ENCODE measurements at places on chromosomes 4 and X. TPM values are rescaled to one million over a fixed set of nuclear protein-coding genes. Genes with fewer than 3 reads are reported as not detected.

The SULT1B1 gene
- total RNA-seq, result 0.07 TPM

The PSAPL1 gene
- total RNA-seq, result not detected

- no peak for DNase-seq
Measured at GRCh38 chrX:15274946-15275345, 5.1 kb upstream of the ASB9 start.

DNA sequence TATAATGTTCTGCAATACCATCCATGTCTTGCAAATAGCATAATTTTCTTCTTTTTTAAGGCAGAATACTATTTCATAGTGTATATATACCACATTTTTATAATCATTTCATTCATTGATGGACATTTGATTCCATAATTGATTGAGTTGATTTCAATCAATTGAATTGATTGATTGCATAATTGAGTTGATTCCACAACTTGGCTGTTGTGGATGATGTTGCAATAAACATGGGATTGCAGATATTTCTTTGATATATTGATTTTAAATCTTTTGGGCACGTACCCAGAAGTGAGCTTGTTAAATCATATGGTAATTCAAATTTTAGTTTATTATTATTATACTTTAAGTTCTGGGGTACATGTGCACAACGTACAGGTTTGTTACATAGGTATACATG is 232.8 kb downstream of the GALNTL6 start:
- DNase-seq, result no peak

DNA sequence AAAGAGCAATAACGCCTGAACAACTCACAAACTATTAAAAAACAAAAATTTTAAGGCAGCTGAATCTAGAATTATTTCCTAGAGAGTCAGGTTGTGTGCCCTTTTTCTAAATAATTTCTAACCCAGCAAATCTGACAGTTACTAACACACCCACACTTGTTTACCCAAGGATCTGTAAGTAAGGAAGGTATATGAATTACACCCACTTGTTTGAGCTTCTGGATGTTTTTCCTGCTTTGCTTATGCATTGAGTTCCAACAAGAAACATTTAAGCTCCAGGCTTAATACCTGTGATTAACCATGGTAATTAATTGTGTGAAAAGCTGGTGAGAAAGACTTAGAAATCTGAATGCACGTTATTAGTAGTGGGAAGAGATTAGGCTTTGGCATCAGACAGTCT is 1.5 kb downstream of the NIPAL1 start:
- no peak for DNase-seq

- DNase-seq, result no peak
Measured at GRCh38 chrX:34619920-34620319, 37.2 kb downstream of the TMEM47 start.

GRCh38 chrX:68719181-68719903 is 71.9 kb downstream of the STARD8 start:
- no peak for DNase-seq

- DNase-seq, result peak; percentile 57
Measured at GRCh38 chr4:88659055-88659889, 38.4 kb downstream of the NAP1L5 start.

DNA sequence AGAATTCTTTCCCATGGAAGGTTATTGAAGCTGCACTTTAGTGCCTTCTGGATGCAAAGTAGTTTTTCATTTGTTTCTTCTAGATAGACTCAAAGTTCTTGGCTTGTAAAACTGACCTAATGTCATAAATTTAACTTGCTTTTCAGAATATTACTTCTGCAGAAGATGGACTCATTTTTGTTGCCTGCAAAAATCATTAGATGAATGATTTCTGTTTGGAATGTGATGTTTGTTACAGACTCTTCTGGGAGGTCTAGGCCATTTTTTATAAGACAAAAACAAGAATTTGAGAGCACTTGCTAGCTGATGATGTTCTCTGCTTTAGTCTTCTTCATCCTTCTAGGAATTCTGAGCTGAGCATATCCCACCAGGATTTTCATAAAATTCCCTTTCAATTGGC is 308.6 kb upstream of the GIMD1 start:
- DNase-seq, result no peak

- DNase-seq, result no peak
Measured at GRCh38 chr4:4274226-4274625, 15.7 kb downstream of the LYAR start.
